ENCODE measurements at places on chromosomes 16 and 17. TPM values are rescaled to one million over a fixed set of nuclear protein-coding genes. Genes with fewer than 3 reads are reported as not detected.

CCL3 gene
- polyA plus RNA-seq, result 6.6 TPM

NAGPA gene
- polyA plus RNA-seq, result 14.5 TPM

CACNG1 gene
- polyA plus RNA-seq, result not detected

CASKIN1 gene
- polyA plus RNA-seq, result 0.30 TPM

ASGR1 gene
- polyA plus RNA-seq, result 1.4 TPM

TMEM219 gene
- 288 TPM for polyA plus RNA-seq

KRTAP9-8 gene
- not detected for polyA plus RNA-seq

MPP2 gene
- 2.7 TPM for polyA plus RNA-seq

TBX6 gene
- polyA plus RNA-seq, result 0.62 TPM

MYCBPAP gene
- polyA plus RNA-seq, result 2.9 TPM

OTOP3 gene
- polyA plus RNA-seq, result not detected

TNP2 gene
- polyA plus RNA-seq, result not detected

ADAM11 gene
- 0.24 TPM for polyA plus RNA-seq

RNF151 gene
- not detected for polyA plus RNA-seq

NT5C3B gene
- 88.0 TPM for polyA plus RNA-seq

RNF112 gene
- polyA plus RNA-seq, result 0.99 TPM

NKD1 gene
- 1.1 TPM for polyA plus RNA-seq

ATMIN gene
- polyA plus RNA-seq, result 18.0 TPM

TBC1D3I gene
- polyA plus RNA-seq, result not detected

SLC9A5 gene
- 0.92 TPM for polyA plus RNA-seq

RUNDC3A gene
- 6.4 TPM for polyA plus RNA-seq

KRT28 gene
- polyA plus RNA-seq, result not detected

MPP3 gene
- 3.2 TPM for polyA plus RNA-seq

CDK5R1 gene
- polyA plus RNA-seq, result 0.67 TPM

BAIAP3 gene
- 8.2 TPM for polyA plus RNA-seq

CNTNAP1 gene
- polyA plus RNA-seq, result 1.4 TPM

FOXC2 gene
- 3.8 TPM for polyA plus RNA-seq

PHKB gene
- polyA plus RNA-seq, result 48.3 TPM

GH2 gene
- not detected for polyA plus RNA-seq

ADAMTS18 gene
- 0.06 TPM for polyA plus RNA-seq

PDILT gene
- not detected for polyA plus RNA-seq

Measured in kidney (tissue), 22 donors.